ENCODE measurements at places on chromosomes 1 and 21. TPM values are rescaled to one million over a fixed set of nuclear protein-coding genes. Genes with fewer than 3 reads are reported as not detected.

HOOK1 gene
- 23.2 TPM for total RNA-seq

OR6N1 gene
- not detected for total RNA-seq

DENND2D gene
- 8.0 TPM for total RNA-seq

SPRR2D gene
- total RNA-seq, result not detected

OR6K3 gene
- not detected for total RNA-seq

GBP4 gene
- total RNA-seq, result 1.3 TPM

PCBP3 gene
- 1.7 TPM for total RNA-seq

PRDX6 gene
- total RNA-seq, result 106 TPM

ACTL8 gene
- total RNA-seq, result not detected

GLMN gene
- total RNA-seq, result 2.1 TPM

KIAA1614 gene
- total RNA-seq, result 0.32 TPM

TSPAN2 gene
- total RNA-seq, result 2.5 TPM

PPIAL4G gene
- not detected for total RNA-seq

BCAR3 gene
- total RNA-seq, result 5.0 TPM

PSRC1 gene
- total RNA-seq, result 0.08 TPM

CCDC181 gene
- 0.83 TPM for total RNA-seq

MYCL gene
- total RNA-seq, result 3.4 TPM

BMP8A gene
- total RNA-seq, result 1.7 TPM

CYP4Z1 gene
- total RNA-seq, result 0.29 TPM

TRIM46 gene
- 0.35 TPM for total RNA-seq

OPRD1 gene
- 0.43 TPM for total RNA-seq
